MCF 10A (cell line): ENCODE measurements at places on chromosomes 12 and 14. TPM values are rescaled to one million over a fixed set of nuclear protein-coding genes. Genes with fewer than 3 reads are reported as not detected.

DNA sequence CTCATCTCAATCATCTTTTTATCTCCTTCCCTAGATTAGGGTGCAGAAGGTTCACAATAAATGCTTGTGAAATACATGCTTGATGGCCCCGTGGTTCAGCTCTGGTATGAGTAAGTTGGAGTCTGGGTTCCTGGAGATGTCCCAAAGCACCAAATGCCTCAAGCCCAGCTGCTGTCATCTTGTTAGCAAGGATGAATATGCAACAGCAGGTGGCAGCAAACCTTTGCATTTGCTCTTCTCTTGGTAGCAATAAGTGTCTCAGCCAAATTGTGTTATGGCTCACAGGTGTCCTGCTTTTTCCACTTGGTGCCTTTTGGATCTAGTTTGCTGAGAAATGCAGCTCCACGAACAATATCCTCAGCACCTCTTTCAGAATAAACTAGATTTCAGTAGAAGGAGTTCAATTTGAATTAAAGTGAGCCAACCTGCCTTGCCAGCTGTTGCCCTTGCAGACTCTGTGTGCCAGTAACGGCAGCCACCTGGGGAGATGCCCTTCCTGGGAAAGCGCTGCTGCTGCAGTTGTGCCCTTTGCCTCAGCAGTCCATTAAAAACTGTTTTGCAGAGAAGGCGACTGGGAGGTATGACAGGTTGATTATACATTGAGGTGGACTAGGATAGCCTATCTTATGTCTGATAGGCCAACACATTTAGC is 417.3 kb downstream of the SNAPC1 start:
- DNase-seq, result peak; percentile 86

GRCh38 chr14:100410056-100410565 is 87.0 kb downstream of the SLC25A47 start:
- DNase-seq, result no peak

DNA sequence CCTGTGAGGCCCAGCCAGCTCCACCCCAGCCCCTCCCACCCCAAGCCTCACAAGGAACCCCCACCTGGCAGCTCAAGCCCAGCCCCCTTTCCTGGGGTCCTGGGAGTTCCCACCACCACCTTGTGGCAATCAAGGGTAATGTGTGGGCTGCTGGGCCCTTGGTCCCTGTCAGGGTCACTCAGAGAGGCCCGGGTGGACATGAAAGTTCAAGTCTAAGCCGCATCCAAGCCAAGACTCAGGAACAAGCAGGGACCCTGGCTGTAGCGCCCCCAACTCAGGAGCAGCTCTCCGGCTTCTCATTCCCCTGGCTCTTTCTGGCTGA is 106.4 kb upstream of the C14orf180 start:
- no peak for DNase-seq

- DNase-seq, result no peak
Observed at GRCh38 chr14:59534361-59534987, 42.1 kb downstream of the CCDC175 start.

GRCh38 chr12:81627336-81628189 is 131.6 kb downstream of the PPFIA2 start:
- DNase-seq, result peak; percentile 61

GRCh38 chr12:75692876-75693275 is 181.5 kb upstream of the KRR1 start:
- no peak for DNase-seq

GRCh38 chr12:46461907-46462640 is 89.5 kb upstream of the SLC38A2 start:
- no peak for DNase-seq

DNA sequence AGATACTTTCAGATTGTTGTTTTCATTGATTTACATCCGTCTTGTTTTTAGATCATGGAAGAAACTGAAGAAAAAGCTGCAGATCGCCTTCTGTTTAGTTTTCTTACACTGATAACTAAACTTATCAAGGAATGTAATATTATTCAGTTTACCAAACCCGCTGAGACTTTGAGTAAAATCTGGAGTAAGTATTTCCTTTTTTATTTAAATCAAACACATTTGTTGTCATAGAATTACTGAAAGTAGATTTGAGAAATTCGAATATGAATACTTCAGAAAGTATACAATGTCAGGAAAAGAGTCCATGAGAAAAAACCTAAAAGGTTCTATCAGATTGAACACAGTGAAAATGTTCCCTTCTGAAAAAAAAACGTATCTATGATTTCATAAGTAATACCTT is 32.0 kb downstream of the ARL1 start:
- DNase-seq, result no peak

DNA sequence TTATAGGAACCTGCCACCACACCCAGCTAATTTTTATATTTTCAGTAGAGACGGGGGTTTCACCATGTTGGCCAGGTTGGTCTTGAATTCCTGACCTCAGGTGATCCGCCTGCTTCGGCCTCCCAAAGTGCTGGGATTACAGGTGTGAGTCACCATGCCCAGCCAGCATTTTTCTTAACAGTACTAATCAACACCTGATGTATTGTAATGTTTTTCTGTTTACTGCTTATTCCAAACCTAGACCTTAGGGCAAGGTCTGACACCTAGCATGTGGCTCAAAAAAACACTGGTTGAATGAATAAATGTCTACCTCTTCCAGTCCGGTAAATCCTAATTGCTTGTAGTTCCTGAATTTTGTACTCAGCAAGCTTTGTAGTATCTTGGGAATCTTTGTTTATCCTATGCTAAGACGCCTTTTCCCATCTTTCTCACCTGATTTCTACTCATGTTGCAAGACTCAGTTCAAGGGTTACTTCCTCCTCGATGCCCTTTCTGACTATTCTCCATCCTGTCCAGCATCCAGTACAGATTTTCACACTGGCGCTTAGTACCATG is 2.8 kb downstream of the PAN2 start:
- DNase-seq, result no peak

DNA sequence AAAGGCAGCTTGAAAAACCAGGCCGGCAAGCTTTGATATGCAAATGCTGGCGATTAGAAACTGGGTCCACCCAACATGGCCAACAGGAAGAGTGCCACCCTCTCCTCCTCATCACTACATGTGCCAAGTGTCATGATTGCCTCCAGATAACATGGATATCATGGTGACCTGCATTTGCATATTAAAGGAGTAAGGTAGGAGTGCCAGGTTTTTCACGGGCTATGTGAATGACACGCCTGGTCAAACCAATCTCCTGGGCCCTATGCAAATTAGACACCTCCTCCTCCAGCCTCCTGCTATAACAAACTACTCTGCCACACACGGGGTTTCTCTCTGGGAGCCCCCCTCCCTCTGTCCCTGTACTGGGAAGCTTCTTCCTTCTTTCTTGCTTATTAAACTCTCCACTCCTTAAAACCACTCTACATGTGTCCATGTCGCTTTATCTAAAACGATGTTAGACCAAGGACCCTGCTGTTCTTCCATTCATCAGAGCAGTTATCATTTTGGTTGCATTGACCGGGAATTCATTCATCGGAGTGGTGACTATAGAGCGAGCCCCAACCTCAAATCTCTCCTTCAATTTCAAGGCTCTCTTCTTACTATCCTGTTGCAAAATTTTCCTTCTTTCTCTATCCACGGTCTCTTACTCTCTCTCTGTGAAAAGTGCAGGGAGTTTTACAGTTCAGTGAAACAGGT is 27.5 kb downstream of the APOBEC1 start:
- no peak for DNase-seq

DNA sequence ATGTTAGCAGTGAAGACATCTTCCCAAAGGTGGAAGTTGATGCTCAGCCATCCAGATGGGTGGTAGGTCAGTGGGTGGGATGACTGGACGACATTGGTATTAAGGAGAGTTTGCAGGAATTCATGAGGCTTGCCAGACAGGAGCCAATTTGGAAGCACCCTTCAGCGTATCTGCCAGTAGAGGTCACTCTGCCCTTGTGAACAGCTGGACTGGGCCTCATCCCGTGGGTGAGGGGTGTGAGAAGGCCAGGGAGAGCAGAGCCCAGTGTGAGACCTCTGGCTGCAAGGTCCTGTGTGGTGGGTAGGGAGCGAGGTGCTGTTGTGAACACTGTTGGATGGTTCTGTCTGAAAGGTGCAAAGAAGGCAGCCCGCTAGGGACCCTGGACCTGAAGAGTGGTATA is 37.7 kb downstream of the SLC5A8 start:
- no peak for DNase-seq

- DNase-seq, result peak; percentile 8
Observed at GRCh38 chr12:19338405-19338804, 100.9 kb upstream of the AEBP2 start.

GRCh38 chr14:35730871-35731270 is 78.2 kb downstream of the RALGAPA1 start:
- no peak for DNase-seq

DNA sequence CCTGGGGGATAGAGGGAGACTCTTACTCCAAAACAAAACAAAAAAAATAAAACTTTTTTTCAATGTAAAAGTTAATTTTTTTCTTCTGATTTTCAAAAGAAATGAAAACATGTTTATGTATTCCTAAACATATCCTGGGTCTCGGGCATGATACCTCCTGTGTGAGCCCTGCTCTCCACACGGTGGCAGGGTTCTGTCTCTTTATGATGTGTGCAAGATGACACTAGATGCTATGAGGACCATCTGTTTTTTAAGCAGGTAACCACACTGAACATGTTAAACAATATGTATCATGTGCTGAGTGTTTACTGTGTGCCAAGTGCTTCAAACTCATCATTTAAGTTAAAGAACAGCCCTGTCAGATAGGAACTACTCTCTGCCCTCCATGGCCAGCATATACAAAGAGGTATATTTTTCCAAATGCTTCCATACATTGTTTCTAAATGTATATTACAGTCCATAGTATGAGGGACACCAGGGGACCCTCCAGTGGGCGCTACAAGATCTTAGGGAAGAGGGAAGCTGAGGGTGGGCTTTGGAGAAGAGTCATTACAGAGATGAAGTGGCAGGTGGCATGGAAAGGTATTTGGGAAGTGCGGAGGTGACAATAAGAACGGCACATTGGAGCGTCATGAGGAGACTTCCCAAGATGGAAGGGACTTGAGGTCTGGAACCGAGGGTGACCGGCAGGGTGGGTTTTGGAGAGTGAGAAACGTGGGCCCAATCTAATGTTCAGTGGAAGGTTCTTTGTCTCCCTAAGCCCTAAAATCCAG is 28.5 kb downstream of the FOS start:
- DNase-seq, result peak; percentile 57

DNA sequence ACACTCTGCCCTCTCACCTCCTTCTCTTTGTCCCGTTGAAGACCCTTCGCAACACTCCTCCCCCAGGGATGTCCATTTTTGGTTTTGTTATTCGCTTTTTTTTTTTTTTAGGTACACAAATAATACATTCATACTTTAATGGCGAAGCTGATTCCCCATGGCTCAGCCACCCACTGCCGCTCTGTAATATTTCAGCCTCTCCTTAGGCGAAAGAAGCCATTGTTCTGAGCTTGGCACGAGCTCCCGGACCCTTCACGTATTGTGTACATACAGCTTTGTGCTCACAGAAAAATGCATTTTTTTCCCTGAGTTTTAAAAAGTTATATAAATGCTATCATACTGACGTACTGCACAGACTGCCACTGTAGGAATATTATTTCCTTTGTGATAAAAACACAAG is 115.0 kb downstream of the TMEM132C start:
- DNase-seq, result no peak

DNA sequence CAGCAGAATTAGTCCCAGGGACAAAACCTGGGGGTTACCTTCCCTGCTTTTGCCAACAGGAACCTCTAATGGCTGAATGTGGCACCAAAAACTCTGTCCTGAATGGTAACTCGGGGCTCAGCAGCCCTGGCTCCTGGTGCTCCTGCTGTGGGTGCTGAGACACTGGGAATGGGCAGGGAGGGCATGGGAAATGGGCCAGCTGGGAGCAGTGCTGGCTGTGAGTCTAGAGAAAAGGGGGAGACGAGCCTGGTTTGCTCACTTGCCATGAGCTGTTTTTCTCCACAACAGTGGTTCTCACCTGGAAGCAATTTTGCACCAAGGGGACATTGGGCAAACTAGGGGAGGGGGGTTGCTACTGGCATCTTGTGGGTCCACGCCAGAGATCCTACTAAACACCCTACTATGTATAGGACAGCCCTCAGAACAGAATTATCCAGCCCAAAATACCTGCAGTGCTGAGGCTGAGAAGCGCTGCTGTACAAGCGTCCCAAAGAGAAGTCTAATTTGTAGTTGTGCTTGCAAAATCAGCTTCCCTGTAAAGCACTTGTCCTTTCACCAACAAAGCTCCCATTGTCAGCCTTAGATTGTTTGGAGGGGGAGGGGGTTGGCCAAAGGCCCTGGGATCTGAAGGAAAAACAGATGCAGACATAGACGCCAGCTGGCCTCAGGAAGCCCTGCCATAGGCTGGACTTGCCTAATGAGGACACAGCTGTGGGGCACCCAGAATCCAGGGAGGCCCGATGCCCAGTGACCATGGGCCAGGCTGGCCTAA is 3.6 kb downstream of the LRRC74A start:
- no peak for DNase-seq

- no peak for DNase-seq
Observed at GRCh38 chr12:64085996-64086395, 136.1 kb downstream of the KICS2 start.

- DNase-seq, result no peak
Observed at GRCh38 chr14:24098229-24098926, 4.3 kb downstream of the PCK2 start.

DNA sequence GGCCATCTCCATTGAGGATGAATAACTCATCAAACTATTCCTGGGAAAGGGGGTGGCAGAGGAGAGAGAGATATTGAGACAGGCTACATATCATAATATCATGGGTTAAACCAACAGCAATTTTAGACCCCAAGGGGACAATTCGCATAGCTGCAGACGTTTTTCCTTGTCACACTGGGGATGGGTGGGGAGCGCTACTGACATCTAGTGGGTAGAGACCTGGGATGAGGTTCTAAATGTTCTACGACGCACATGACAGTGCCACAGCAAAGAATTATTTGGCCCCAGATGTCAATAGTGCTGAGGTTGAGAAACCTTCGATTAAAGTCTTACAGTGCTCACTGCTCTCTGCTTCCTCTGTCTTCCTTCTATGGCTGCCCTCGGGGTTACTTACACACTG is 425.6 kb downstream of the NRXN3 start:
- DNase-seq, result no peak

- DNase-seq, result no peak
Observed at GRCh38 chr12:130375296-130376287, 37.9 kb downstream of the PIWIL1 start.

GRCh38 chr12:25126746-25127145 is 68.2 kb downstream of the DNAI7 start:
- DNase-seq, result no peak

The SYT1 gene
- total RNA-seq, result 7.4 and 10.4 TPM in 2 replicates

The PRB2 gene
- total RNA-seq, result not detected in 2 replicates

The COX8C gene
- total RNA-seq, result not detected in 2 replicates

The FGD6 gene
- 17.2 and 25.1 TPM in 2 replicates for total RNA-seq

The ADAMTS20 gene
- not detected in 2 replicates for total RNA-seq

The TAS2R8 gene
- not detected in 2 replicates for total RNA-seq

The SGPP1 gene
- total RNA-seq, result 20.8 and 22.7 TPM in 2 replicates

The OTOGL gene
- total RNA-seq, result not detected in 2 replicates
